ENCODE measurements at places on chromosomes 1 and 21.

- no peak for DNase-seq
Observed at GRCh38 chr1:81478219-81478618, 322.5 kb upstream of the ADGRL2 start.

GRCh38 chr21:43916691-43917514 lies 51.9 kb downstream of the AGPAT3 start:
- no peak for DNase-seq

GRCh38 chr1:167371030-167371429 lies 147.3 kb downstream of the CD247 start:
- DNase-seq, result no peak

DNA sequence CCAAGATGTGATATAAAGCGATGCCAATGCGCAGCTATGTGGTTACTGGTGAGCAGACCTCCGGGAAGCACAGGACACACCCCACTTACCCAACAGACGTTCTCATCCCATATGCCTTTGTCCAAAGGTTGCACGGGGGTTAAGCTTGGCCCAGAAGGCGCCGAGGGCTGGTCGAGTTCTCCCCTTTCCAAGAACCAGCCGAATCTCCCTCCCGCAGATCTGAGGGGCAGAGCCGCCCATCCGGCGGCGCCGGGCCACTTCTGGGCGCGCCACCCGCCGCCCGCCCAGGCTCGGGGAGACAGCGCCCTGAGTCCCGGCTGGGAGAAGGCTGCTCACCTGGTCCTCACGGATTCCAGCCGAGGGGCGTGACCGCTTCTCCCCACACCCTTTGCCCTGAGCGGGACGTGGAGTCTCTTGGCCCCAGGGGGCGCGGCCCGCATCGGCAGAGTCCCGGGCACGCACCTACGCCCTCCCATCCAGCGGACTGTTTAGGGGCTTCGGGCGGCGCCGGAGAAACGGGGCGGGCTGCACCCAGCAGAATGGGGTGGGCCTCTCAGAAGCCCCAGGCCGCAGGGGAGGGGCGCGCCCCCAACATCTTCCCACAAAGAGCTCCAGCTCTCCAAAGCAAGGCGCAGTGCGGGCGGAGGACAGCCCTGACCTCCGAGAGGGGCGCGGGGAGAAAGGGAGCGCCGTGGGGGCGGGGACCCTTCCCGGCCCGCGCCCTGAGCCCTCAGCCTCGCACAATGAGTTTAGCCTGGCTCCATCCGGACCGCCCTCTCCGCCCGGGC lies 615 bp downstream of the GPR161 start:
- DNase-seq, result no peak

- DNase-seq, result no peak
Observed at GRCh38 chr1:15575549-15576150, 9.2 kb downstream of the AGMAT start.

- DNase-seq, result no peak
Observed at GRCh38 chr21:35207322-35207721, 158.2 kb upstream of the RUNX1 start.

All from non-pigmented ciliary epithelial cell (primary cell).